ENCODE measurements at places on chromosomes 7 and 10.
A peak's percentile ranks its signal among the peaks of the same experiment; 100 is the strongest.

DNA sequence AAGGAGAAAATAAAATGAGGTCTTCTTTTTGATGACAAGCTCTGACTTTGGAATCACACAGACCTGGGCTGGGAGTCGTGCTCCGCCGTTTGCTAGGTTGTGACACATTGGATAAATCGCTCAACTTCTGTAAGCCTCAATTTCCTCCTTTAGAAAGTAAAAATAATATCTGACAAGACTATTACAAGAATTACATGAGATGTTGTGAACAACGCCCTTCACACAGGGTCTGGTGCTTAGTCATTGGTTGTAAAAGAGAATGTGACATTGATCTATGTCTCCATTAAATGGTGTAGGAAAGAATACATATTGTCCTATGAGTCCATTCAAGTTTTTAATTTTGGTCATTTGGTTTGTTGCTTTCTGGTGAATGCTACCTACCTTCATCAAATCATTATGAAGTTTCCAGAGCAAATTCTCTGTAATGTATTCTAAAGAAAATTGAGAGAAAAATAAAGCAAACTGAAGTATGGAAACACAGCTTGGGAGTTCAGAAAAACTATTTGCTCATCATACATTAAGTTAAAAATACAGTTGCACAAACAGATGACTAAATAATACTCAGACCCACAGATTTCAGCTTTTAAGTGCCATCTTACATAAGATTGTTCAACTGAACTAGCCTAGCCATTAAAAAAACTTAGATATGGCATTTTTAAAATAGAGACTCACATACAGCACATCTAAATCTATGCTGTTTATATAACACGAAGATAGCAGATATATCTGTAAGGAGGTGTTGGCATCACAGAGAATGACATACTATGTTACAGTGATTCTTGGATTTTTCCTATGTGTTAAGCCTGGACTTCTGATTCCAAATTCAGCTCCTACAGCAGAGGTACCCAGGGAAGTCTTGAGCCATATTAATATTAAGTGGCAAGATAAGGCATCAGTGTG is 12.3 kb upstream of the ADRB1 start:
- no peak overlapping the region for H3K4me3 ChIP-seq
- DNase-seq, result no peak
- H3K27me3 ChIP-seq, result no peaks in the 10 kb centered on the region
- H3K27ac ChIP-seq, result no peak overlapping the region

GRCh38 chr10:117242463-117242832 is 1.5 kb downstream of the SLC18A2 start:
- no peaks in the 10 kb centered on the region for H3K4me1 ChIP-seq
- no peak overlapping the region for H3K4me3 ChIP-seq
- no peak overlapping the region for H3K27ac ChIP-seq
- no peaks in the 10 kb centered on the region for H3K36me3 ChIP-seq
- peaks cover 14% of the 10 kb centered on the region for H3K27me3 ChIP-seq
- no peak for DNase-seq

- no peaks in the 10 kb centered on the region for H3K27me3 ChIP-seq
- DNase-seq, result no peak
- H3K27ac ChIP-seq, result no peak overlapping the region
- no peaks in the 10 kb centered on the region for H3K36me3 ChIP-seq
- H3K4me3 ChIP-seq, result no peak overlapping the region
- no peaks in the 10 kb centered on the region for H3K4me1 ChIP-seq
Measured at GRCh38 chr10:120689777-120690529, 161.2 kb upstream of the WDR11 start.

DNA sequence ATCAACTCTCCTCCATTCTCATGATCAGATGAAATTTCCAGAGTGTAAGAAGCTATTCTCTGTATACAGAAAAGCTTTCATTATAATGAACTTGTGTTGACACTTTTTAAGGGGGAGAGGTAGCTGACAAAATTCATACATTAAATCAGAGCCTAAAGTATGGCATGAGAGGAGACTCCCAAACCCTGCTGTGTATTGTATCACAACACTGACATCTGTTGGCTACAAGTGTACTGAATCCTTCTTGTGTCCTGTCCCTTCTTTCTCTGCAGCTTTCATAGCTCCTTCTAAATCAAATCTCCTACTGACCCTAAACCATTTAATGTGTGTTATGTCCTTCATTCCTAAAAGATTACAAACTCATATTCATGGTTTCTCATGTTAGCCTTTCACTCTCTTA is 70.9 kb downstream of the GCC1 start:
- H3K4me1 ChIP-seq, result no peaks in the 10 kb centered on the region
- H3K27ac ChIP-seq, result no peak overlapping the region
- no peak overlapping the region for H3K4me3 ChIP-seq
- no peak for DNase-seq
- no peaks in the 10 kb centered on the region for H3K36me3 ChIP-seq

GRCh38 chr7:74061840-74062539 is 21.6 kb upstream of the LIMK1 start:
- H3K27ac ChIP-seq, result peak overlapping the region; percentile 77
- H3K27me3 ChIP-seq, result no peaks in the 10 kb centered on the region
- no peaks in the 10 kb centered on the region for H3K4me1 ChIP-seq
- DNase-seq, result peak; percentile 90
- H3K36me3 ChIP-seq, result peaks cover 57% of the 10 kb centered on the region

DNA sequence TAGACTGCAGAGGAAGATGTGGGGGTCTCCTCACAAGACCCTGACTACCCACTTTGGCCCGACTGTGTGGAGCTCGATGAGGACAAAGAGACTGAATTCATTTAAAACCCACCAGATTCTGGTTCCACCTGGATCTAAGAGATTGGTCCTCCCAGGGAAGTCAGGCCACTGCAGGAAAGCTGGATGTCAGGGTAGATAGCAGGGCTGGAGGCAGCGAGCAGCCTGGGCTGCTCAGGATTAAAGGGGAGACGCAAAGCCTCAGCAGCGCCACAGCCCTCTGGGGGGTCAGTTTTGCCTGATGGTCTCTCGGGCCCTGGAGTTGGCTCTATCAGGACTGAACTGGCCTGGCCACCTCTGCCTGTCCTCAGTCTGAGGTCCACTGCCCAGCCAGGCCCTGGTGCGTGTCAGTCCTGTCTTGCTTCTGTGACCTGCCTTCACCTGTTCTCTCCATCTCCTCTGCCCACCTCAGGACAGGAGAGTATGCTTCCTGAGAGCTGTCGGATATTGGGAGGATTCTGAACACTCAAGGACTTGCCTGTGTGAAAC is 12.2 kb upstream of the KLRG2 start:
- DNase-seq, result no peak
- no peak overlapping the region for H3K4me3 ChIP-seq
- H3K4me1 ChIP-seq, result no peaks in the 10 kb centered on the region
- no peak overlapping the region for H3K27ac ChIP-seq
- H3K36me3 ChIP-seq, result no peaks in the 10 kb centered on the region

- peak overlapping the region; percentile 95 for H3K4me3 ChIP-seq
- peak overlapping the region; percentile 87 for H3K27ac ChIP-seq
- no peaks in the 10 kb centered on the region for H3K27me3 ChIP-seq
- H3K4me1 ChIP-seq, result peaks cover 17% of the 10 kb centered on the region
- DNase-seq, result peak; percentile 68
Measured at GRCh38 chr10:11610826-11611247, 613 bp downstream of the USP6NL start.

GRCh38 chr7:155738104-155738503 is 74.2 kb downstream of the SHH start:
- peaks cover 50% of the 10 kb centered on the region for H3K36me3 ChIP-seq
- no peak for DNase-seq
- no peaks in the 10 kb centered on the region for H3K27me3 ChIP-seq
- peaks cover 12% of the 10 kb centered on the region for H3K4me1 ChIP-seq

- DNase-seq, result no peak
- no peaks in the 10 kb centered on the region for H3K27me3 ChIP-seq
- H3K4me3 ChIP-seq, result peak overlapping the region; percentile 10
Measured at GRCh38 chr7:158957921-158958491, 101.6 kb downstream of the DYNC2I1 start.

- H3K4me1 ChIP-seq, result no peaks in the 10 kb centered on the region
- H3K27ac ChIP-seq, result no peak overlapping the region
- H3K27me3 ChIP-seq, result no peaks in the 10 kb centered on the region
- DNase-seq, result no peak
- H3K36me3 ChIP-seq, result no peaks in the 10 kb centered on the region
- no peak overlapping the region for H3K4me3 ChIP-seq
Measured at GRCh38 chr7:103735377-103735776, 254.1 kb downstream of the RELN start.

- DNase-seq, result no peak
- H3K4me3 ChIP-seq, result peak overlapping the region; percentile 93
- H3K27ac ChIP-seq, result peak overlapping the region; percentile 90
Measured at GRCh38 chr7:111560773-111561653, 1.3 kb downstream of the IMMP2L start.

DNA sequence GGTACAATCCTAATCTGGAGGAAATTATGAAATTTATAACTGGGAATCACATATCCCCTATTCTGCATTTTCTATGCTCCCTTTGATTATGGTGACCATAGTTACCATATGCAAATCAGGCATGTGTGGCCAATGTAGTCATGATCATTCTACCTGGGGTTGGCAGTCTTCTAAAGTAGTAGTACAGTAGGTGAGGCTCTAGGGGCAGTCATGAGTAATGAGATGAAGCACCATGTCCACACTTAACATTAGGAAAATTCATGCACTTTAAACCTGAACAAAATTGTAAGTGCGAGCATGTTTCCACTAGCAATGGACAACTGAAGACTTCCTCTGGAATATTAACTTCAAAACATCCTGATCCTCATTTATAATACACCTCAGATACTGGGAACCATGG is 545.9 kb downstream of the SUGCT start:
- H3K4me1 ChIP-seq, result no peaks in the 10 kb centered on the region
- no peak overlapping the region for H3K27ac ChIP-seq
- no peak overlapping the region for H3K4me3 ChIP-seq
- DNase-seq, result no peak
- no peaks in the 10 kb centered on the region for H3K27me3 ChIP-seq

GRCh38 chr10:43262902-43263466 is 3.9 kb downstream of the RASGEF1A start:
- H3K27ac ChIP-seq, result no peak overlapping the region
- H3K4me1 ChIP-seq, result no peaks in the 10 kb centered on the region
- no peak for DNase-seq
- no peaks in the 10 kb centered on the region for H3K27me3 ChIP-seq

DNA sequence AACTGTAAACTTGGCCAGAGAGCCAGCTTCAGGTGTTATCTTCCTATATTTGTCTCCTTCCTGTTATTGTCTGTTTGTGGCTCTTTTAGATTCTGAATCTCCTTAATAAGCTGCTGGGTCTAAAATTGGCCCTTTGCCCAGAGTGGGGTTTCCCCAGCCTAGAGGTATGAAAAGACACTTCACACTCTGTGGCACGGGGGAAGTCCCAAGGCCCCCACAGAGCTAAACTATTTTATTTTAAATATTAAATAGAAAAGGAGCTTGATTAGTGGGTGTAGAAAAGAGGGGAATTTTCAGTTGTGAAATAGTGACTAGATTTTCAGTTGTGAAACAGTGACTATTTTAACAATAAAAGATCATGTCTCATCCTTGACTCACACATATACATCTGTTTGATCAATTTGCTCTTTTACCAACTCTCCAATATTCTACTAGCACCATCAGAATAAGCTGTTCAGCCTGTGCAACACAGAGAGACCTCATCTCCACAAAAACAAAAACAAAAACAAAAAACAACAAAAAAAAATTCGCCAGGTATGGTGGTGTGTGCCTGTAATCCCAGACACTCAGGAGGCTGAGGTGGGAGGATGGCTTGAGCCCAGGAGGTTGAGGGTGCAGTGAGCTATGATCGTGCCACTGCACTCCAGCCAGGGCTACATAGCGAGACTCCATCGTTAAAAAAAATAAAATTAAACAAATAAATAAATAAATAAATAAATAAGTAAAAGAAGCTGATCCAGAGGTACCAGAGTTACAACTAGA is 24.9 kb upstream of the ADO start:
- no peaks in the 10 kb centered on the region for H3K4me1 ChIP-seq
- H3K4me3 ChIP-seq, result no peak overlapping the region
- H3K27me3 ChIP-seq, result no peaks in the 10 kb centered on the region
- no peaks in the 10 kb centered on the region for H3K36me3 ChIP-seq
- H3K27ac ChIP-seq, result no peak overlapping the region
- no peak for DNase-seq

- DNase-seq, result peak; percentile 70
- H3K27ac ChIP-seq, result peak overlapping the region; percentile 57
- no peaks in the 10 kb centered on the region for H3K36me3 ChIP-seq
- no peaks in the 10 kb centered on the region for H3K27me3 ChIP-seq
- H3K4me3 ChIP-seq, result peak overlapping the region; percentile 79
- H3K4me1 ChIP-seq, result peaks cover 40% of the 10 kb centered on the region
Measured at GRCh38 chr10:35640474-35640873, 1.6 kb downstream of the FZD8 start.

DNA sequence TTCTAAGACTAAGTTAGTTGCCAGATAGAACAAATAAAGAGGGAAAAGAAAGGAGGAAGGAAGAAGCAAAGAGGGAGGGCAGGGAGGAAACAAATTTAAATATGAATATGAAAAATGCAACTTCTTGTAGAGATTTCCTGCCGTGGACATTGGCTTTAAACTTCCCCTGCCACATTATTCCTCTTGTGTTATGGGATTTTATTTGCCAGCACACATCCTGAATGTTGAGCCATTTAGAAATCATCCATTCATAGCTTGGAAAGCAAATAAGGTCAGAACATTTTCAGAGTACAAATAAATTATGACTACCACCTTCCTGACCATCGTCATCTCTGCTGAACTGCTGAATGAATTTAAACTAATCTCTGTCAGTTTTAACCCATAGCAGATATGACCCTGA is 911.9 kb upstream of the LRRN3 start:
- no peaks in the 10 kb centered on the region for H3K36me3 ChIP-seq
- no peak overlapping the region for H3K27ac ChIP-seq
- no peak overlapping the region for H3K4me3 ChIP-seq

DNA sequence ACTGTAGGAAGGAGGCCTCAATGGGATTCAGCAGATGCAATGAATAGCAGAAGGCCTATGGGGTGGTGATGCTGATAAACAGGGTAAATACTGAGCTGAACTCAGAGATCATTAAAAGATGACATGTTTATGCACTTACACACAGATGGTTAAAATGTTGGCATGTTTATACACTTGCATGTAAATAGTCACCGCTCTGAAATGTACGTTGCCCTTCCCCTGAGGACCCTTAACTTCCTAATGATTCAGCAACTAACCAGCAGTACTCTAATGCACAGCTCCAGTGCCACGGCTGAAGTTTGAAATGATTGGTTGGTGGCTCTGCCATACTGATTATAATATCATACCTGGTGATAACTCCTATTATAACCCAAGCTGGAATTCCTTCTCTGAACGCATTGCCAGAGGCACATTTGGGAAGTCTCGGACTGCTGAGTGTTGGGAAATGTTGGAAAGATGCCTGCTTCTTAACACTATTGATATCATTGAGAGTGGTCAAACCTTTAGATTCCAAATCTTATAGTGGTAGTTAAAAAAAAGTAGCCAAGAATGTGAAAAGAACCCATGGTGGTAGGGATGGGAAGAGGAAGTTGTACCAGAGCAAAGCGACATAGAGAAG is 3.7 kb upstream of the CAV1 start:
- H3K4me3 ChIP-seq, result no peak overlapping the region
- no peaks in the 10 kb centered on the region for H3K36me3 ChIP-seq
- H3K4me1 ChIP-seq, result peaks cover 26% of the 10 kb centered on the region
- DNase-seq, result no peak

Data from right atrium auricular region (tissue), 2 donors.